ENCODE measurements at places on chromosomes 7 and 10.
A peak's percentile ranks its signal among the peaks of the same experiment; 100 is the strongest.

GRCh38 chr10:132307823-132308586 is at the start of gene STK32C:
TSS of gene STK32C (minus strand) at chr10:132307950. CDS start at chr10:132307833, 117 bp downstream.
- peak; percentile 58 for DNase-seq

DNA sequence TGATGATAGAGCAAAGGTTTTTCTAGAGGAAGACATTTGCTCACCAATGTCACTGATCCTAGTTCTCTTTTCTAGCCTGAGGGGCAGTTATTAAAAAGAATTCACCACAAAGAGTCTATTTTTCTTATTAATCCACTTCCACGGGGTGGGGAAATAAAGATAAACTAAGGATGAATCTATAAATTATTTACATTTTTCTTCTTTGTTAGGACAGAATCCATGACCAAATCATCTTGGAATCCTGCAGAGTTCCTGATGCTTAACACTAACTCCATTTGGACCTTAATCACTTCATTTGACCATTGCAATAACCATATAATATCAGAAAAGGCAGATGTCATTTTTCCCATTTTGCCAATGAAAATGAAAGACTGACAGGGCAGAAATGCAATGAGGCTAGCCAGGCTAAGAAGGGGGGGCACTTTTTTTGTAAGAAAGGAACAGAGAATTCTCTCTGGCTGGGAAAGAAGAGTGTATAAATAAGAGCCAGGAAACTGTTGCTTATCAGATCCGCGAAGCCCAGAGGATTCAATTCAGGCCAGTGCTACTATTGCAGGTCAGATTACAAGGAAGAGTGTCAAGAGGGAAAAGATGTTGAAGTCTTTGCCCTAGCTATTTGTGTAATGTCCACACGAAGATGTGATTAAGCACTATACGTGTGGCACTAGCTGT is 433.2 kb downstream of the TNS3 start:
- DNase-seq = no peak

- peak; percentile 62 for DNase-seq
Observed at GRCh38 chr10:60951272-60951724, 7.3 kb upstream of the RHOBTB1 start.

DNA sequence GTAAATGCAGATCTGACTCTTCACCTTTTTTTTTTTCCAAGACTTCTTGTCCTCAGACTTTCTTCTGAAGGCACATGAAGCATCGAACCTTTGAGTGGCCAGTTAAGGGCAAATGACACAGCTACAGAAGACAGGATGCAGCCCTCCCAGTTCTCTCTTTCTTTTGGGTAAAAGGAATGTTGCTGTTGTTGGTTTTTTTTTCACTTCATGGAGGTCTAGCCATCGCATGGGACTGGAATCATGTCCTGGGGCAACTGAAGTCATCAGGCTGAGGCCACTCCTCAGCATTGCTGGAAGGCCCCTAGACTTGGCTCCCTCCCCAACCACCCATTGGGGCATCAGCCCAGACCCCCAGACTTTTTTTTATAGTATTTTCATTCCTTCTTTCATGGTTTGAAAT is 896.5 kb downstream of the SORCS1 start:
- DNase-seq = no peak

DNA sequence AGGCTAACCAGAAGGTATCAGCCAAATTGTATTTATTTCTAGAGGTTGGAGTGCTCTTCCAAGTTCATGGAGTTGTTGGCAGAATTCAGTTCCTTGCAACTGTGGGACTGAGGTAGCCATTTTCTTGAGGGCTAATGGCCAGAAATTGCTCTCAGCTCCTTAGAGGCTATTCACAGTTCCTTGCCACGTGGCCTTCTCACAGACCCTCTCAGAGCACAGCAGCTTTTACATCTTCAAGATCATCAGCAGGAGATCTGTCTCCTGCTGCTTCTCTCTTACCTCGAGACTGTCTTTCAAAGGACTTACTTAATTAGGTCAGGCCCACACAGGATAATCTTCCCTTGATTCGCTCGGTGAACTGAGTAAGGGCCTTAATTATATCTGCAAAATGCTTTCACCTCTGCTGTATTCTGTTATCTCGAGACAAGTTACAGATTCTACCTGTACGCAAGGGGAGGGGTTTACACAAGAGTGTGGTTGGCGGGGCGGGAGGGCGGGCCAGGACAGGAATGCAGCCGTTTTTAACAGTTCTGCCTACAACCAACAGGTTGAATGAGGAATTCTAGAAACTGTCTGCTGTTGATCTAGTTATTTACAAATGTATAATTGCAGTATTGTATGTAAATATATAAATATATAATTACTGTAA is 15.0 kb downstream of the MIOS start:
- DNase-seq = no peak

- DNase-seq = no peak
Observed at GRCh38 chr7:116653646-116654045, 18.4 kb upstream of the MET start.

- DNase-seq = no peak
Observed at GRCh38 chr10:125976960-125977605, 80.7 kb downstream of the FANK1 start.

- DNase-seq = no peak
Observed at GRCh38 chr7:121909716-121910345, 36.9 kb downstream of the PTPRZ1 start.

DNA sequence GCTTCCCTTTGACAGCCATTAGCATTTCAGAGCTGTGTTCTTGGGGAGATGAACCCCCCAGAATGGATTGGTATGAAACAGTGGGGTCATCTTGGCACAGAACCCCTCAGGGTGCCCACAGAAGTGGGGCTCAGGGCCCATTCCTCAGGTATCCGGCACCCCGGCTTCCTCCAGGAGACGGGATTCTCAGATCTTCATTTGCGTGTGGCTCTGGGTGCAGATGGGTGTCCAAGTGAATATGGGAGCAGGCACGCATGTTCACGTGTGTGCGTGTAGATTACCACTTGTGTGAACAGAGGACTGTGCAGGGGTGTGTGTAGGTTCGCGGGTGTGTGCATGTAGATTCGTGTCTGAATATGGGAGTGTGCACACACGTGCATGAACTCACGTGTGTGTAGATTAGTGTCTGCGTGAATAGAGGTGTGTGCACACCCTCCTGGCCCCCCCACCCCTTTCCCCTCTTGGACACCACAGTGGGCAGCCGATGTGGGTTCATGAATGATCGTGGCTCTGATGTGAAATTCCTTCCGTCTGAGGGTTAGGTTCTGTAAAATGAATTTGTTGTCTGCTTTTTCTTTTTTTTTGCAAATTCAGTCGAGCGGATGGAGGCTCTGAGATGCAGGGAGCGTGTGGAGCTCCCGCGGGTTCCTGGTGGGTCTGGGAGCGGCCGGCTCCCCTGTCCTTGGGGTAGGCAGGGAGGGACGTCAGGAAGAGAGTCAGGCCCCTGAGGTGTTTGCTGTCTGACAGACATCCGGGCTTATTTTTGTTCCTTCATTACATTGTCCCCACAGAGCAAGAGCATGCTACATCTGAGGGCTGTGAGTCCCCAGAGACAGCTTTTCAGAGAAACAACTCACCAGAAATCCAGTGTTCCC is 7.4 kb downstream of the ELFN1 start:
- DNase-seq = no peak

Measured in NCI-H2029 (cell line).